ENCODE measurements at places on chromosomes 1 and 21. TPM values are rescaled to one million over a fixed set of nuclear protein-coding genes. Genes with fewer than 3 reads are reported as not detected.

- no peak for DNase-seq
Measured at GRCh38 chr1:53294567-53294966, 33.3 kb downstream of the LRP8 start.

DNA sequence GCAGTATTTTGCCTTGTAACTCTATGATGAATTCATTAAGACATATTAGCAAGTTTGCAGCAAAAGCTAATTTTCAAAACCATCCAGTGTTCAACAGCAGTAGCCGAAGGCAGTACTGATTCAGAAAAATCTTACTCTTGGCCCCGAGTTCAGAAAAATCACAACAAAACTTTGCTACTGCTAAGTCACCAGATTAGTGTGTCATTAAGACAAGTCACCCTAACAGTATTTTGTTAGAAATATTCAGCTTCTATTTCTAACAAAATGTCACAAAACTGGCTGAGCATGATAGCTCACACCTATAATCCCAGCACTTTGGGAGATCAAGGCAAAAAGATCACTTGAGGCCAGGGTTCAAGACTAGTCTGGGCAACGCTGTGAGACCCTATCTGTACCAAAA, 8.2 kb downstream of the GTF2B start:
- DNase-seq = no peak

- DNase-seq = no peak
Measured at GRCh38 chr1:39021426-39021825, 4.7 kb upstream of the NDUFS5 start.

DNA sequence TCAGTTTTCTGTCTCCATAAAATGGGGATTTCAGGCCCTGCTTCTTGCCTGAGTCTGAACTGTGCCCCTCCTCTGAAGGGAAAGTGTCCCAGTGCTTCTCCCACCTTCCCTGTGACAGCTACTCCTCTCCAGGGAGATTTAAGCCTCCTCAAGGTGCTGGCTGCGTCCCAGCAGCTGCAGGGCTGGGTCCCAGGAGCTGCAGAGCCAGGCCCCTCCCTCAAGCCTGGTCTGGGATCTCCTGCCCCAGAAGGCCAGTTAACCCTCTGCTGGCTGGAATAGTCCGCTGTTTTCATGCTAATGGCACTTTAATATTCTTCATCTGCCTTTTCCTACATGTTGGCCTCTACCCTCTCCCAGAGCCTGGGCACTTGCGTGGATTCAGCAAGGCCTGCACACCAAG, 99.0 kb downstream of the PLXNA2 start:
- DNase-seq = no peak

AMY1A gene
- not detected for polyA plus RNA-seq

GABRD gene
- 1.2 TPM for polyA plus RNA-seq

LRRC8B gene
- polyA plus RNA-seq = 1.8 TPM
